CD4-positive, alpha-beta T cell treated with Interleukin-17A for 1 hour (primary cell): ENCODE measurements at places on chromosomes 6 and 20.
A peak's percentile ranks its signal among the peaks of the same experiment; 100 is the strongest.

DNA sequence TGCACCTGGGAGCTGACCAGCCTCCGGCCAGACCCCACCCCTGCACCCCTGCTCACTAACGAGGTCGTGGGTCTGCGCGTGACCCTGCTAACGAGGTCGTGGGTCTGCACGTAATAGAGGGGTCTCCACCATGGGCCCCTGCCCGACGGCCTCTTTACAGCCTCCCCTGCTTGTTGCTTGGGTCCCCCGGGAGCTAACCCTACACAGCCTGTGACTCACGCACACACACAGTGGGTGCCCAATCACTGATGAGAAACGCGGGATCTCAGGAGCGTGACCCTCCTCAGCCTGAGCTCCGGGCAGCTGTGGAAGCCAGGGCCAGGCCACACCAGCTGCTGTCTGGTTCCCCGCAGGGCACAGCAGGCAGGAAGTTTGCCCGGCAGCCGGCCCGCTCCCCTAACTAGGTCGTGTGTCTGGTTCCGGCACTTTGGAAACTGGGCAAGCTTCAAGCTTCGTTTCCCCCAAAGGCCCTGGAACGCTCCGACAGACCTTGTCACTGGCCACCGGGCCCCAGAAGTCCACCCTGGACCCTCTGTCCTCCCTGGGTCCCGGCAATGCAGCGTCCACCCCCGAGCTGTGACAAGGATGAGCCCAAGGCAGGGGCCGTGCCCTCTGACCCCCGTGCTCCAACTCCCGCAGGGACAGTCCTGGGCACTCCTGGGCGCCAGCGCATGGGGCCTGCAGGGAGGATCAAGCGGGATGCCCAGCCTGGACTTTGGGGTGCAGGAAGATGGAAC is 767 bp downstream of the PTK6 start:
- no peak for DNase-seq

GRCh38 chr6:24545691-24546090 is 50.9 kb downstream of the ALDH5A1 start:
- no peak for DNase-seq

- no peak for DNase-seq
Observed at GRCh38 chr6:333379-334002, 41.2 kb downstream of the DUSP22 start.

DNA sequence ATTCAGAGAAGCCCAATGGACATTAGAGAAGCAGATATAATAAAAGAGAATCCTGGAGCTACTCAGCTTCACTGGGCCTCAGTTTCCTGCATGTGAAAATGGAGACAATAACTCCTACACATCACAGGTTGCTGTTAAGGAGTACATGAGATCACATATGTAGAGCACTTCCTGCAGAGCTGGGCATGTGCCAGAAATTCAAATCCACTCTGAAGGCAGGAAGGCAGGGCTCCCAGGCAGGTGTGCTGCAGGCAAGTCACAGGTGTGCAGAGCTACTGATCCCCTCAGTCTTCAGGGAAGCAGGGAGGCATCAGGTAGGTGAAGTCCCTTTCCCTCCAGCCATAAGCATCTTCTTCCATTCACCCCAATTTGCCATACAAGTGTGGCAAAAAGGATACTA is 48.0 kb downstream of the DST start:
- peak; percentile 2 for DNase-seq

DNA sequence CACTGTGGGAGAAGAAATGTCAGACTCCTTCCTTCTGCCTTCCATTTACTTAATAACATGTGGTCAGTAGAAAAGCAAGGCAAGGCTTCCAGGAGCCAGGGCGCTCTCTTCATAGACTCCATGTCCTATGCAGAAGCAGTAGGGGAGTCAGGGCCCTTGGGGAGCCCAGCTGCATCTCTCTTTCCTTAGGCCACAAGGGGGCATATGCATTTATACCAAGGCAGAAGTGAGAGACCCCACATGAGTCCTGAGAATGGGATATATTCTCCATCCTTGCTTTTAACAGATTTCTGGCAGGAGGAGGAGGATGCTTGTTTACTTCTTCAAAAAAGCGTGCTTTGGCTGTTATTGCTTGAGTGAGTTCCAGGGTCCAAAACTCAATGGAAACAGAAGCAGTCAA is 198.5 kb downstream of the HIVEP2 start:
- DNase-seq: peak; percentile 58

GRCh38 chr20:10721976-10722375 is 48.2 kb upstream of the JAG1 start:
- no peak for DNase-seq

DNA sequence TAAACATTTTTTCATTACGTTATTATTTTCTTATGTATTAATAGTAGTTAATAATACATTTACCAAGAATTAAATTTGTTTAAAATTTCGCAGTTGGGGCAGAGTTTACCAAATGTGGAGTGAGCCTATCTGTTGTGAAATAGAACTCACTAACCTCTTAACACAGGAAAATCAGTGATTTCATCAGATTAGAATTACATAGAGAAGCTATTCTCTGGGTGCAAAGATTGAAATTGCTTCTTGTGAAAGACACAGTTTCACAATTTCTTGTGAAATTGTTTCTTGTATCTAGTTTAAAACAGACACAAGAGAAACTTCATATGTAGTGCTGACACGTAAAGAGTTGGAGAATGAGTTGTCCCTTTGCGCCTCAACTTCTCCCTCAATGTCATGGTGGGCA is 69.4 kb upstream of the PRL start:
- no peak for DNase-seq

GRCh38 chr6:4936681-4937041 is 67.2 kb downstream of the RPP40 start:
- DNase-seq: peak; percentile 32

DNA sequence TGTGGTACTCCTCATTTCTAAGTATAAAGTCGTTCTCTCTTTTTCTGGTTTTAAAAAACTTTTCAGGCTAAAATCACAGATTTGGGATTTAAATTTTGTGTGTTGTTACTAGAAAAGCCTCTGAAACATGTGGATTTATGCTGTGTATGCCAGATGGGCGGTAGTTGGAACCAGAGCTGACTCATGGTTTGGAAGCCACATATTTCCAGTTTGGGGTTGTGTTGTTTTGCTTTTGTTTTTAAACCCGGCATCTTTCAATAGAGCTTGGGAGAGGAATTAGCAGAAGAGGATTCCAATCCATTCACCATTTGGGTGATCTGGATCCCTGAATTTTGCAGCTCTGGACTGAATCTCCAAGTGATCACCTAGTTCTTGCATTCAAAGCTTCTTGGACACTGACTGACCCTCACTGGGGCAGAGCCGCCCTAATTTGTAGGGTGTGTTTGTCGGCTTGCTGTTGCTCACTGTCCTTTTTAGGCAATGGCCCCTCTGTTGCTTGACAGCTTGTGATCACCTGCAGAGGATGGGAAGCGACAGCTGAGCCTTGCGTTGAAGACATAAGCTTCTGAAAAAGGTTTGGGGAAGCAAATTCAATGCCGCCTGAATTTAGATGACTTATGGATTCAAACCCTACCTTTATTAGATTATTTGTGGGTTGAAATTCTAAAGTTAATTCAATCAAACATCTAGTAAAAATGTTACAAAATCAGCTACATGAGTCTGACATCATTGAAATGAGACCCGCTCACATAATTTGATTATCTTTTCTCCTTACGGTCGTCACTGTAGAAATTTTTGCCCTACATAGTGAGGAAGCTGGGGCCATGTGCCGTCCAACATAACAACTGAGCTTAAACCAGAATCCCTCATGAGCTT is 79.9 kb upstream of the CD83 start:
- DNase-seq: no peak

DNA sequence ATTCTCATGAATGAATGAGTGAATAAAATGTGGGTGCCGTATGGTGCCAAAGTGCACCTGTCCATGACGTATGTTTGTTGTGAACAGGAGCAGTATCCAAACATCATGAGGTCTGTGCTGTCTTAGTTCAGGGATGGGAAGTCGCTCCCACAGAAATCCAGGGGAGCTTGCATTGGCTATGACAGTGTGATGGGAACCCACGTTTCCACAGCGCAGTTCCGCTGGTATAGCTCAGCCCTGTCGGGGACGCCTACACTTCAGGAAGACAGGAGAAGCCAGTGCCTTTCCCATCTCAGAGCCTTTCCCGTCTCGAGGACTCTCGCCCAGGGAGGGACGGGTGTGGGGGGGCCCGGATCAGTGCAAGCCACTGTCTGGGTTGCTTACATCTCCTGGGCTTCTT is 69.8 kb downstream of the DACT2 start:
- no peak for DNase-seq

- DNase-seq: peak; percentile 20
Observed at GRCh38 chr6:77457720-77458349, 5.5 kb downstream of the HTR1B start.

DNA sequence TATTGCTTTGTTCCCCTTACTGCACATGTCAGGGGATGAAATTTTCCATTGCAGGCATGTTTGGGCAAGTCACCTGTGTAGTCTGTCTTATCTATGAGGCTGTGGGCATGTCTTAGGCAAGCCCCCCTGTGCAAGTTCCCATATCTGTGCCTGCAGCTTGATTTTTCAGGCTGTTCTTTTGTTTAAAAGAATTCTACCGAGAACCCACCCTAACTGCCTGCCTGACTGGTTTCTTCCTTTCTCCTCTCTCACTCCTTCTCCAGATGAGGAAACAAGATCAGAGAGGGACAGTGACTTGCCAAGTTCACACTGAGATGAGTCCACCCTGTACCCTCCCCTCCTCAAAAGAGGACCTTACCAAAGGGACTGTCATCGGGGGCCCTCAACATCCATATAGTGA is 11.0 kb downstream of the TREML2 start:
- DNase-seq: no peak

- peak; percentile 16 for DNase-seq
Observed at GRCh38 chr6:11460001-11460668, 77.4 kb upstream of the TMEM170B start.

DNA sequence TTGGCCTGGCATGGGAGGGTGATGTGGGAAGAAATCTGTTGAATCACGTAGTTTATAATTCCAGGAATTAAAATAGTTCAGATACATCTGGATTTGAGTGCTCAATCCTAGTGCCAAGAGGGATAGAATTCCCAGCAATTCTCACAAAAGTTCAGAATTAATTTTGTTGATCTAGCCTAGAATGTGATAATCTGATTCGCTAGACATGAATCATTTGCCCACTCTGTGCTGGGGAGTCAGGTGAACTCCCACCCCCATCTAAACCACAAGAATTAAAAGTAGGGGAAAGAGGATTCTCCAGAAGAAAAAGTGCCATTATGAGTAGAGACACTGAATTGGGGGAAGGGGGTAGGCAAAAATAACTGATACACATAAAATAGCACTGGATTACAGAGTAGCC is 85.0 kb downstream of the LIN28B start:
- no peak for DNase-seq

GRCh38 chr6:170291271-170292110 is 613 bp upstream of the DLL1 start:
- peak; percentile 51 for DNase-seq

DNA sequence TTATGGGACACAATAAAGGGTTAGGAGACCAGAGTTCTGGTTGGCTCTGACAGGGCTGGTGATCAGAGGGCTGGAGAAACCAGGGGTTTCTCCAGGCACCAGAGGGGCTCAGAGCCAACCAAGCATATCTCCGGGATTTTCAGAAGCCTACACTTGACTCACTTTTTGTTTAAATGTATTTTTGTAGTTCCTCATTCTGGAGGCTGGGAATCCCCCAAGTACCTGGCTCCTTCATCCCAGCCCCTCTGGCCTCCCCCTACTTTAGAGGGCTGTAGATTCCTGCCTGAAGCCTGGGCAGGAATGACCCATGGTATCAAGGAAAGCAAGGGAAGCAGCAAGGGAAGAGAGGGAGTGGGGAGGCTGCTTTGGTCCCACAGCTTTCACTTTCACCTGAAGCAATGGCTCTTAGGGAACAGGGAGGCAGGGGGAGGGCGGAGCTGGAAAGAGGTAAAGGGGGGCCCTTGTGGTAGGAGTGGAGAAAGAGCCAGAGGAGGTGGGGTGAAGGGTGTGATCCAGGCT is 973 bp downstream of the CD40 start:
- DNase-seq: no peak

DNA sequence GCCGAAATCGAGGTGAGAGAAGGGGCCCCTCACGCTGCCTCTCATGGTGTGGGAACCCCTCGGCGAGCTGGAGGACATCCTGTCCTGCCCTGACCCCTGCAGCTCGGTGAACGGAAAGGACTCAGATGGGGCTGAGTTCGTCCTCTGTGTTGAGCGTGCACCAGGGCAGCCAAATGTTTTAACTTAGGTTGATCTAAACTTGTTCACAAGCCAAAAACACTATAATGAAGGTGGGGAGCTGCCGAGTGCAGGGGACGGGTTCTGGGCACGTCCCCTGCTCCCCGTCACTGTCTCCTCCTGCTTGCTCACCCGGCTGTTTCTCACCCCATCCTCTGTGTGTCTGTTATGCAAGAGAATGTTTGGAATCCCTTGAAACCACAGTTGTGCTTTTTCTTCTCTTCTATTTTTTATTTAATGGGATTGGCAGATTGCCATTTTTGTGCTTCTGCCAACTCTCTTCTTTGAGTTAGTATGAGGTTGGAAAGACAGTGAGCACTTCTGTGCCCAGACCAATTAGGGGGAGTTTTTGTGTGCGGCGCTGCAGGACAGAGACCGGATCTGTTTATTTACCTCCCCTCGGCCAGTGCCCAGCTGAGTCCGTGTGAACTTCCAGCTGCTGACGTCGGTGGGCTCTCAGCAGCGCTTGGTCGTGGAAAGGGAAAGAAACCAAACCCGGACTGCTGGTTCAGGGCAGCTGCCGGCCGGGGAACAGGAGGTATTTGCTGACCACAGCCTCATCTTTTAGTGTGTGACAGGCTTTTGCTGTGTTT is 158.1 kb downstream of the DTNBP1 start:
- no peak for DNase-seq

- DNase-seq: peak; percentile 4
Observed at GRCh38 chr6:69390125-69390524, 406.7 kb downstream of the LMBRD1 start.

- DNase-seq: no peak
Observed at GRCh38 chr20:20440481-20440880, 72.6 kb downstream of the INSM1 start.

GRCh38 chr6:144159223-144159622 is 8.9 kb downstream of the STX11 start:
- DNase-seq: no peak

- DNase-seq: peak; percentile 45
Observed at GRCh38 chr6:7108964-7109836, 1.4 kb downstream of the RREB1 start.

GRCh38 chr20:57990396-57990987 is 238.0 kb downstream of the ANKRD60 start:
- no peak for DNase-seq

DNA sequence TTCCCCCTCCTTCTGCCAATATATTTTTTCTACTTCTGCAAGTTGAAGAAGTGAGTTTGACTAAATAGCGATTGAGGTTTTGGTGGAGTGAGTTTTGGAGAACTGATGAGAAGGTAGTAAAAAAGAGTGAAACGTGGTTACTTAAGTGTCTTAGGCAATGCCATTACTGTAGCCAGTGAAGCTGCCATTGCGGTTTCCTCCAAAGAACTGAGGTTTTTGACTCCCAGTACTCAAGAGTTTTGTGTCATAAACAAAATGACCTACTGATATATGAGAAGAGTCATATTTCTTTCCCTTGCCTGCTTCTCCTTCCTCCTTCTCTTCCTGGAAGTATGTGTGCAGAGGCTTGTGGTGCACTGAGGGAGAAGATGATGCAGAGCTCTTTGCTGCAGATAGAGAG is 554.5 kb upstream of the MAP3K7 start:
- DNase-seq: no peak

- no peak for DNase-seq
Observed at GRCh38 chr6:24522228-24523176, 27.7 kb downstream of the ALDH5A1 start.
